HEK293T (cell line): ENCODE measurements at places on chromosomes 11 and 22.
A peak's percentile ranks its signal among the peaks of the same experiment; 100 is the strongest.

GRCh38 chr11:112274007-112274783, 13.5 kb upstream of the PLET1 start:
- no peak for DNase-seq

DNA sequence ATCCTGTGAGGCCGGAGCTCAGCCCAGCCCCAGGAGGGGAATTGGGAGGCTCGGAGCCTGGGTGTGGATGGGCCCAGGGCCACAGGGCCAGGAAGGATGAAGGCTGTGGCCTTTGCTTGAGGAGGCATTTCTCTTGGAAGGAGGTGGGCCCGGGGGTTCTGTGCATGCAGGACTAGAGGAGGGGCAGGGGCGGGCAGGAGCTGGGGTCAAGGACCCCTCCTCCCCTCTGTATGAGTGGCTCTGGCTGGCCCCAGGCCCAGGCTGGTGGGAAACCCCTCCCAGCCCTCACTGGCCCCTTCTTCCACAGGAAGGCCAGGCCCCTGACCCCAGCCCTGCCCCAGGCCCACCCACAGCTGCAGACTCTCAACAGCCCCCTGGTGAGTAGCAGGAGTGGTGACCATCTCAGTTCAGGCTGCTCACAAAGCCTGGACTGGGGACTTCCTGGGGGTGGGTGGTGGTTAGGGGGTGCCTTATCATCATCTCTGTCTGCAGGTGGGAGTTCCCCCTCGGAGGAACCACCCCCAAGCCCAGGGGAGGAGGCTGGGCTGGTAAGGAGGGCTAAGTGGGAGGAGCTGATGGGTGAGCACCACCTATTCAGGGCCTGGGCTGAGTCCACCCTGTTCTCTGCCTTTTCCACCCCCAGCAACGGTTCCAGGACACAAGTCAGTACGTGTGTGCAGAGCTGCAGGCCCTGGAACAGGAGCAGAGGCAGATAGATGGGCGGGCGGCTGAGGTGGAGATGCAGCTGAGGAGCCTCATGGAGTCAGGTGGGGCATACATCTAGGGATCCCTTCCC, 6.0 kb downstream of the KCNK7 start:
- no peak for DNase-seq

DNA sequence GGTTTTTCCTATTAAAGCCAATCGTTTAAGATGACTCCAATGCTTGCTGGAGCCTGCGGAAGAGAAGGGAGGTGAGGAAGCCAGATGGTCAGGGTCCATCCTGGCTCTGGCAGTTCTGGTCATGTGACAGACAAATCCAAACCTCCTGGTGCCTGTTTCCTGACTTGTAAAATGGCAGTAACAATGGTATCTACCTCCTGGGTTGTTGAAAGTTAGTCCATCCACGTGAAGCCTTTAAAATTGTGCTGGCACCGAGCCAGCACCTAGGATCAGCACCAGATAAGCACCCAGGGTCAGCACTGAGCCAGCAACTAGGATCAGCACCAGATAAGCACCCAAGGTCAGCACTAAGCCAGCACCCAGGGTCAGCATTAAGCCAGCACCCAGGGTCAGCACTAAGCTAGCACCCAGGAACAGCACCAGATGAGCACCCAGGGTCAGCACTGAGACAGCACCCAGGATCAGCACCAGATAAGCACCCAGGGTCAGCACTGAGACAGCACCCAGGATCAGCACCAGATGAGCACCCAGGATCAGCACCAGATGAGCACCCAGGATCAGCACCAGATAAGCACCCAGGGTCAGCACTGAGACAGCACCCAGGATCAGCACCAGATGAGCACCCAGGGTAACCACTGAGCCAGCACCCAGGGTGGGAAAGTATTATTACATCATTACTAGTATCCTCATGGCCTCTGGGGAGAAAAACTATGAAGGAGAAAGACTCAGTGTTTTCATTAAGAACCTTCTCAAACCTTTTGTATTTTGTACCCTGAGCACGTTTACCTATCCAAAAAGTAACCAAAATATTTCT, 17.2 kb downstream of the KIAA0930 start:
- DNase-seq: no peak

DNA sequence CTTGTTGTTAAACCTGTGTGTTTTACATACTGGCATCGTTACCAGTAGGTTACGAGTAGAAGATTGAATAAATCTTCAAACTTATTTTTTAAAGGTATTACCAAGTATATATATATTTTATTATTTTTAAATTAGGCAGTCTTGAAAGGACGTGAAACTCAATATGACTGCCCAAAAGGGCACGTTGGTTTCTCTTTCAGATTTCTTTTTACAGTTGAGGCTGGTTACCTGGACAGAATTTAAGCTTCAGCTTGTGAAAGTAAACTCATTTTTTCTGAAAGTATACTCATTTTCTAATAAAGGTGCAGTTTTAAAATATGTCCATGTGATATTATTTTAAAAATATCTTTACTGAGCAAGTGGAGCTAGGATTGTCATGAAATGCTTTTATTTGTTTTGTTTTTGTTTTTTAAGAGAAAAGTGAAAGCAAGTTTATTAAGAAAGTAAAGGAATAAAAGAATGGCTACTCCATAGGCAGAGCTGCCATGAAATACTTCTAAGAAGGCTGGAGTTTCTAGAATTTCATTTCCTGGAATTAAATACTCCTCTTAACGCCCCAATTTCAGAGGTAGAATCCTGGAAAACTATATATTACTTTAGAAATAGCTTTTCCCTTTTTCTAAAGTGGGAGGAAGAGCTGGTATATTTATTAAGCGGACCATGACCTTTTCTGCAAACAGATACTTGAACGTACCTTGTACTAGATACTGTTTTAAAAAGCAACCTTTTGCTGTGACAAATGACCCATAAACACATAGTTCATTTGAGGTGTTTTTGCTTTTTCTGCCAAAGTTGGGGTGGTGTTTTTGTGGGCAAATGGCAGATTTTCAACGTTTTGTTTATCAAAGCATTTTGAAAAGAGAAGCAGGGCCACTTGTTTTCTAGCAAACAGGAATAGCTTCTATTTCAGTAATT, 1.9 kb downstream of the FBXO7 start:
- DNase-seq: no peak

DNA sequence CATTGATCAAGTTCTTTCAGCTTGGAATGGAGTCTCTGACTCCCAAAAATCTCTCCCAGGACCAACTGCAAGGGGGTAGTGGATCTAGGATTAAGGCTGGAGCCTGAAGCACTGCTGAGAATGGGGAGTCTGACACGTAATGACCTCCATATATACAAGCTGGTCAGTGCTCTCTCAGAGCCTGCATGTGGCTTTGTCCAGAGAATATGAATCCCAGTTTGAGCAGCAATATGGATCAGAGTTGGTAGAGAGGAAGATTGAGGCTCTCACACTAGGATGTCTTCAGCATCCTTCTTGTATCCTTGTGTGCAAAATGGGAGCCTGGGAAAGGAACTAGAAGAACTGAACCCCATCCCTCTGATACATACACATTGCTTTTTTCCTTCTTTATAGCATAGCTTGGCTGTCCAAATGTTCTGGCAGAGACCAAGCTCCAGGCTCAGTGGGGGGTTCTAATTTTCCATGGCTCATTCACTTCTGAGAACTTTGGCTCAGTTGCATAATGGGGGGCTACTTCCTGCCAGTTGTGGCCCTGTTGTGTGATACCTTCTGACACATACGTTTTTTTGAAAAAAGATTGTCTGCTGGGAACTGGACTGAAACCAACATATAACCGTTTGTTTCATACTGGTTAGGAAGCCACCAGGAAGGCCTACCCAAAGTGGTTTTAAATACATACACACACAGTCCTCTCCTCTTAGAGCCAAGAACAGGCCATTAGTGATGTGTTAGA, 138.2 kb downstream of the ETS1 start:
- no peak for DNase-seq

DNA sequence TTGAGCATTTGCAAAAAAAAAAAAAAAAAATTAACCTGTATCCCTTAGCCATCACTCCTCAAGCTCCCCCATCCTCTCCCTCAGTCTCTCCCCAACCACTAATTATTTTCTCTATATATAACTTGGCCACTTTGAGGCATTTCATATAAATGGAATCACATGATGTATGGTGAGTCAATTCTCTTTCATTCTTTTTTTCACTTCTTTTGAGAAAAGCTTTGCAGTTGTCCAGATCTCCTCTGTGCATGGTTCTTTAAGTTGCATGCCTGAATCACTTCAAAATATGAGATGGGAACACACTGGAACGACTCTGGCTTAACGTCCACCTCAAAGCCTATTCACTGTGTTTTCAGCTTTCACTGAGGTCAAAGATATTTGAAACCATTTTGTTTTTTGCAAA, 40.7 kb downstream of the SHANK2 start:
- DNase-seq: no peak

DNA sequence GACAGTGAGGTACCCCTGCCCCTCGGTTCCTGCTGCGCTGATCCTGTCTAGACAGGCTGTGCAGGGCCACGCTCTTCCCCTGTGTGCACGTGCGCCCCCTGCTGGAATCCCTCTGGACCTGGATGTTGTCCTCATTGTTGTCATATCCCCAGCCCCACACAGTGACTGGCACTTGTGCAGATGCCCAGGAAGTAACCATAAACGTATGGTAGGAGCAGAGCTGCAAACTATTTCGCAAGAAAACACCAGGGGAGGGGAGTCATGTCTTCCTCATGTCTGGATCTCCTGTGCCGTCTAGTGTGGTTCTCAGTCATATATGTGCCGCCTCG, 114.7 kb downstream of the CRYBB2 start:
- DNase-seq: peak; percentile 73

- DNase-seq: no peak
Measured at GRCh38 chr11:62921201-62921572, at the start of gene CHRM1. CHRM1 (minus strand) TSS chr11:62921363; CDS start chr11:62911100, 10,263 bp downstream.

GRCh38 chr11:88555018-88555828, 217.7 kb upstream of the CTSC start:
- no peak for DNase-seq

DNA sequence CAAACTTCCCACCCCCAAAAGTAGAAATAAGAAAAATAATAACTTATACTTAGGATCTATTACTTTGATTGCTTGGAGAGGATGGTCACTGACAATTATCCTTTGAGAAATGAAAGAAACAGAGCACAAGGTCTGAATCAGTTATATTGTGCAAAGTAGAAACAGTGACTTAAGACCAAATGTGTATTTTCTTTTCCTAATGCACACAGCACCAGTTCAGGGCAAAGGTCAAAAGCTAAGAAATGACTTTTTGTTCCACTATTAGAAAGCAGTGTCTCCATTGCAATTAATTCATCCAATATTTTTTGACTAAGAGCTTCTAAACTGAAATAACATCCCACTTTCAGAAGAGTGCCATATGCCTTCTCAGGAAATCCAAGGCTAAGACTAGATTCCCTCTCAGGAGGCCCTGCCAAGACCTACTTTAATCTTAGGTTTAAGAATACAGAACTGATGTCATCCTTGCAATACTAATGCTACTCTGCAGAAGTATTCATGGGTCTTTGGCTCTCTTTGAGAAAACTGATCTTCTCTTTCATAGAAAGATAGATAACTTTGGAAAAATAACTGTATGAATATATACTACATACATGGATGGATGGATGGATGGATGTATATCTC, 147.0 kb downstream of the APOL5 start:
- DNase-seq: no peak

GRCh38 chr11:93608364-93608763, 53.1 kb upstream of the CEP295 start:
- no peak for DNase-seq

DNA sequence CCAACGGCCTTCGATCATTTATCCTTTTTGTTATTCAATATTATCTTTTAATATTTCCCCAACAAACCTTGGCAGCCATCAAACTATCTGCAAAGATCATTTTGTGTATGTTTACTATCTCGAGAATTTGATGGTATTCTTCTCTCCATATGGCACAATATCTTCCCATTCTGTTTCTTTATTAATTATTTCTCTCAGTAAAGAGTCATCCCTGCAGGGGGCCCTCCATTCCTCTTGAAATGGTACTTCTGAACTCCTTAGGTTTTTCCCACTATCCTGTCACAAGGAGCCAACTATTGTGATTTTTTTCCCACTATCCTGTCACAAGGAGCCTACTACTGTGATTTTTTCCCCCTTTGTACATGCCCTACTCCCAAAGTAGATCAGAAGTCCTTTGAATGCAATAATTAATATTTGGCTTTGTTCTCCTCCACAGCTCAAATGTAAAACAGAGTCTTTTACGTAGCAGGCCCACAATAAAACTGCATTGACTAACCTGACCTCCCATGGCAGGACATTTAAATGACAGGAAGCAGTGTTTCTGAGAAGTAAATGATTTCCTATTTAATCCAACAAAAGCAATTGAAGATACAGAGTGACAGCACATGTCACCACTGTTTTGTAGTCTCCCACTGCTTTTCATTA, 43.3 kb downstream of the PDGFD start:
- no peak for DNase-seq

DNA sequence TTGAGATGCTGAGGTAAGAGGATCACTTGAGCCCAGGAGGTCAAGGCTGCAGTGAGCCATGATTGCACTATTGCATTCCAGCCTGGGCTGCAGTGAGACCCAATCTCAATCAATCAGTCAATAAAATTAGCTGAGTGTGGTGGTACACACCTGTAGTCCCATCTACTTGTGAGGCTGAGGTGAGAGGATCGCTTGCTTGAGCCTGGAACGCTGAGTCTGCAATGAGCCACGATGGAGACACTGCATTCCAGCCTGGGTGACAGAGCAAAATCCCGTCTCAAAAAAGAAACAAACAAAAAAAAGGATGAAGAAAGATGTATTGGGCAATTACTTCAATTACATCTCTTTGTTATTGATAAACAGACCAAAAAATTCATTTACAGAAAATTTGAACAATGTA, 54.5 kb downstream of the MED15 start:
- no peak for DNase-seq

DNA sequence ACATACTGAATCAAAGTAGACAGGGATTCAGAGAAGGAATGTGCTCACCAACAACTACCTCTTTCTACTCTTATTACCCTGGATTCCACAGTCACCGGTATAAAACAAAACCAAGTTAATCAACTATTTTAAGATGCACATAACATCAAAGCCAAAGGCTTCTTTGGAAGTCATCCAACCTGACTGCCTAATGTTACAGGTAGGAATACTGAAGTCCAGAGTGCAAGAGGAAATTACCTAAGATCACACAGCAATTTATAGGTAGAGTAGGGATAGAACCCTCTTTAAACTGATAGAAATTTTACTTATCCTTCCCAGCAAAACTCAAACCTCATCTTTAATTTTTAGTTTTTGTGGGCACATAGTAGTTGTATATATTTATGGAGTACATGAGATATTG, 76.3 kb downstream of the PAK1 start:
- no peak for DNase-seq

- DNase-seq: no peak
Measured at GRCh38 chr11:11769362-11769761, 72.4 kb upstream of the USP47 start.
